HuH-7 (cell line): ENCODE measurements at places on chromosomes 12 and 14.

DNA sequence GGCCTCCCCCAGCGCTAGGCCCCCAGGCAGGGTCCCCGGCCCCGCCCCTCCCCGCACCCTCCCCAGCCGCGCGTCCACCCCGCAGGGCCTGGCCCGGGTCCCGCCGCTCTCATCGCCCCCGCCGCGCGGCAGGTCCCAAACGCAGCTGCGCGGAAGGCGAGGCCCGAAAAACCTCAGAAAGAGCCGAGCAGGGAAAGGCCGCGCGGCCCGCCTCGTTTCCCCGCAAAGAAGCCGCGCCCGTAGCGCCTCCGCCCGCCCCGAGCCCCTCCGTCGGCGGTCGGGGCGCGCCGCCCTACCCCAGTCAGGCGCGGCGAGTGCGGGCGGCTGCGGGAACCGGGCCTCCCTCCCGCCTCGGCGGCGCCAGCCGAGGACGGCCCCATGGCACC lies 324 bp downstream of the POLE start:
- DNase-seq, result no peak

- no peak for DNase-seq
Observed at GRCh38 chr14:52111583-52111982, 42.7 kb upstream of the NID2 start.

- DNase-seq, result no peak
Observed at GRCh38 chr14:101195309-101195901, 291.9 kb upstream of the RTL1 start.

GRCh38 chr12:109524466-109525278 lies 47.2 kb downstream of the UBE3B start:
- DNase-seq, result no peak

- DNase-seq, result no peak
Observed at GRCh38 chr12:77294016-77294415, 228.6 kb upstream of the E2F7 start.
